ENCODE measurements at places on chromosomes 5 and 9.
A peak's percentile ranks its signal among the peaks of the same experiment; 100 is the strongest.

GRCh38 chr9:33211695-33212393 is 28.1 kb upstream of the SPINK4 start:
- no peak for DNase-seq

GRCh38 chr9:85639675-85640186 is 102.0 kb downstream of the AGTPBP1 start:
- no peak for DNase-seq

DNA sequence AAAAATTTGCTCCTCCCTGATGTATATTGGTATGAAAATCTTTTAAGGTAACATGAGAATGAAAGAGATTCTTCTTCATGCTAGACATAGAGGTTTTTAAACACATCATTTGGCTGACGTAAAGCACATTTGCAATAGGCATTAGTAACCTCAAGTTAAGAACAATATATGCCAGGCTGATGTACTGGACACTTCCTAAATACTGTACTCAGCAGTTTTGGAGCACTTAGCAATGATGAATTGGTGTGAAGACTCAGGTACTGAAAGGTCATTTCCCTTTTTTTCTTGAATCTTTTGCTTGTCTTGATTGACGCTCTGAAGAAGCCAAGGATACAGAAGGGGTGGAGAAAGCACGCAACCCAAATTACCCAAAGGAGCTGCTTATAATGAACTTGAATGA is 322.5 kb downstream of the PDE4D start:
- no peak for DNase-seq

GRCh38 chr9:111298731-111299598 is 31.1 kb downstream of the OR2K2 start:
- peak; percentile 58 for DNase-seq

Data from CD4-positive, alpha-beta T cell treated with Interleukin-4 for 4 hours (primary cell).